ENCODE measurements at places on chromosomes 2 and 18. TPM values are rescaled to one million over a fixed set of nuclear protein-coding genes. Genes with fewer than 3 reads are reported as not detected.

RUFY4 gene
- total RNA-seq = not detected

PSMA8 gene
- not detected for total RNA-seq

UPP2 gene
- total RNA-seq = 2.2 TPM

FAM237A gene
- not detected for total RNA-seq

LCT gene
- not detected for total RNA-seq

SPTBN1 gene
- total RNA-seq = 361 TPM

All from temporal lobe (tissue), 4 donors.